ENCODE measurements at places on chromosomes 6 and 20.

DNA sequence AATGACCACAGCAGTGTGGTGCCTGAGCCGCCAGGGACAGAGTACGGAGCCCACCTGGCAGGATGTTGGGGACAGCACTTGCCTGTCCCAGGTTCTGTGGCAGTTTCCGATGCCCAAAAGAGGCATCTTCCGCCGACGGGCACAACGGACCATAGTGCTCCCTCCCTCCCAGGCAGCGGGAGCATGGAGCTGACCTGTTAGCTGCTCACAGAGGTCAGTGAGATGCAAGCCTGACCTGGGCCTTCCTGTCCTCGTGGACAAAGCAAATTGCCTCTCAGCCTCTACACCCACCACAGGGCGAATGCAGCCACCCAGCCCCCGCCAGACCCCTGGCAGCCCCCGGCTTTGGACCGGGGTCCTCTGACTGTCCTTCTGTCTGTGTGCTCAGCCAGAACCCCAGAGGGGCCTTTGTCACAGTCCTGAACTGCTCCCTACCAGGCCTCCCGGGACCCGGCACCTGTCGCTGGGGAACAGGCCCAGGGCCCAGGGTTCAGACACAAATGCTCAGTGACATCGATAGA is 16.2 kb upstream of the FRMD1 start:
- no peak for DNase-seq

DNA sequence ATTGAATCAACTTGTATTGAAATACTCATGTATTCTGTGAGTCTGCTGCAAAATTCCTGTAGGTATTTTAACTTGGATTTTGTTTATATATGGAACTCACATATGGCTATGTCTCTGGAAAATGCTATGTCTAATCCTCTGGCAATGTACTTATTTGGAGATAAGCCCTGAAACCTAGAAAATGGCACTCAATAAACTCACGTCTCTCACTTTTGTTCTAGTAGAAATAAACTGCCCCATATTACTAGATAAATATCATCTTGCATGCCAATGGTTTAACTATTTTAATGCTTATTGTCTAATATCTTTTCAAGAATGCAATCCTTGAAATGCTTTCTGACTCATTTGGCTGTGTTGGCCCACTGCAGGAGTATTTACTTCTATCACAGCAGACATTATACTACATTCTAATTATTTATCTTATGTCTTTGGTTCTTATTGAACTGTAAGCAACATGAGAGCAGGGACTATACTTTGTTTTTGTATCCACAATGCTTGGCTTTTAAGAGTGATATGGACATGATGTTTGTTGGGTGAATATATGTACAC is 292.2 kb upstream of the RSPO3 start:
- no peak for DNase-seq

GRCh38 chr20:37989601-37990295 is 43.5 kb downstream of the TTI1 start:
- no peak for DNase-seq

GRCh38 chr6:12750416-12750815 is 33.8 kb downstream of the PHACTR1 start:
- no peak for DNase-seq

GRCh38 chr20:32922466-32922865 is 63.7 kb downstream of the EFCAB8 start:
- no peak for DNase-seq

DNA sequence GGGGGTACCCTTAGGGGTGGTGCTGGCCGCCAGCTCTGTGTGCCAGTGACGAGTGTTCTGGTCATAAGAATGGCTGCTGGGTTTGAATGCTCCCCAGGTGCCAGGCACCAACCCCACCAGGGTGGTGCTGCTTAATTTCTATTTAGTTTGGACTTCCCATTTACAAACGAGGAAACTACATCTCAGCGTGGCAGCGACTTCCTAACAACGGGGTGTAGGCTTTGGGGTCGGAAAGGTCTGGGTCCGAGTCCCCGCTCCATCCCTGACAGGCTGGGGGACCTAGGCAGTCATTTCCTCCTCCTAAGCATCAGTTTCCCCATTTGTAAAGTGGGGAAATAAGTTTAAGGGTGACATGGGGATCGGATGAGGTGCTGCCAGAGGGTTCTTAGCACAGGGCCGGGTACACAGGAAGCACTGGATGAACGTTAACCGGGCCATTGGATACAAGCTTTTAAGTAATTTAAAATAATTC is 30.3 kb downstream of the CEBPB start:
- no peak for DNase-seq

GRCh38 chr6:106773996-106774629 is 144.7 kb downstream of the QRSL1 start:
- no peak for DNase-seq

- DNase-seq: no peak
Observed at GRCh38 chr6:21354805-21355238, 238.7 kb upstream of the SOX4 start.

GRCh38 chr6:109999740-110000139 is 21.6 kb downstream of the GPR6 start:
- no peak for DNase-seq

DNA sequence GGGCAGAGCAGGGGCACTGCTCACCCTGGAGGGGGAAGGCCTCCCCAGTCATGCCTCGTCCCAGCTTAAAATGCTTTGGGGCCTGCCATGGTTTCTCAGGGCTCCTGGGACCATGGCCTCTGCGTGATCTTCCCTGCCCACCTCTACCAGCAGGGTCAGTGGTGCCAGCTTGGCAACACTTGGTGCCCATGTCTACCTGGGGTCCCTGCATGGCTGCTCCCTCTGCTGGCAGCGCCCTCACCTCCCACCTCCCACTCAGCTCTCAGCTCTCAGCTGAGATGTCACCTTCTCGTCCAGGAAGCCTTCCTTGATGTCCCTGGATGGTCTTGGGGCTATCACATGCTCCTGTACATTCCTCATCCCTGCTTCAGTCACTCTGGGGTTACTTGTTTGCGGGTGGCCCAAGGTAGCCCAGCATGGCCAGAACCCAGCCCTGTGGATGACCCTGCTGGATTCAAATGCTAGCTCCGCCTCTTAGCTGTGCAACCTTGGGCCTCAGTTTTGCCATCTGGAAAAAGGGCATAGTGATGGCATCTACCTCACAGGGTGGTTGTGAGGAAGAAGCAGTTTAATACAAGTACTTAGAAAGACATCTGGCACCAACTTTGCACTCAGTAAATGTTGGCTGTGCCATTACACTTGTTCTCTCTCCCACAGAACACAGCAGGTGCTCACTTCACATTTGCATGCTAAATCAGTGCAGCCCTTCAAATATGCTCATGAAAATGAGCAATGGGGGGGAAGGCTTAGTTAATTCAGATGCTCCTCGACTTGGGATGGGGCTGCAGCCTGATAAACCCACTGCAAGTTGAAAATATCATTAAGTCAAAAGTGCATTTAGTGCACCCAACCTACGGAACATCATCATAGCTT is 53.5 kb upstream of the PTPN1 start:
- DNase-seq: no peak

GRCh38 chr20:20295621-20296498 is 72.0 kb upstream of the INSM1 start:
- DNase-seq: no peak

GRCh38 chr6:158669145-158670035 is 19.5 kb downstream of the SYTL3 start:
- DNase-seq: no peak

DNA sequence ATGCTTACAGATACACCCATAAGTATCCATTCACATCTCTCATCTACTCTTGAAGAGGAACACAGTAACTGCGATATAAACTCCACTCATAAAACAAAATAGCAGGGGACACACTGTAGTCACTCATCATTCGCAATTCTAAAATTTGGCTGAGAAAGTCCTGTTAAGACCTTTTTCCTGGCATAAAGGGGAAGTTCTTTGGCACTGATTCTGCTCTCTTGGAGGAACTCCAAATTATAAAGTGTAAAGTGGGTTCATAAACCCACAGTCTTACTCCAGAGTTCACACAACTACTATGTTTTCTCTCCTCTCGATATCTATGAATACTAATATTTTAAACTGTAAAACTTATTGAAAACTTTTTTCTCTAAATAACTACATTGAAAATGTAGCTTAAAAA is 80.6 kb downstream of the ADGB start:
- DNase-seq: no peak

DNA sequence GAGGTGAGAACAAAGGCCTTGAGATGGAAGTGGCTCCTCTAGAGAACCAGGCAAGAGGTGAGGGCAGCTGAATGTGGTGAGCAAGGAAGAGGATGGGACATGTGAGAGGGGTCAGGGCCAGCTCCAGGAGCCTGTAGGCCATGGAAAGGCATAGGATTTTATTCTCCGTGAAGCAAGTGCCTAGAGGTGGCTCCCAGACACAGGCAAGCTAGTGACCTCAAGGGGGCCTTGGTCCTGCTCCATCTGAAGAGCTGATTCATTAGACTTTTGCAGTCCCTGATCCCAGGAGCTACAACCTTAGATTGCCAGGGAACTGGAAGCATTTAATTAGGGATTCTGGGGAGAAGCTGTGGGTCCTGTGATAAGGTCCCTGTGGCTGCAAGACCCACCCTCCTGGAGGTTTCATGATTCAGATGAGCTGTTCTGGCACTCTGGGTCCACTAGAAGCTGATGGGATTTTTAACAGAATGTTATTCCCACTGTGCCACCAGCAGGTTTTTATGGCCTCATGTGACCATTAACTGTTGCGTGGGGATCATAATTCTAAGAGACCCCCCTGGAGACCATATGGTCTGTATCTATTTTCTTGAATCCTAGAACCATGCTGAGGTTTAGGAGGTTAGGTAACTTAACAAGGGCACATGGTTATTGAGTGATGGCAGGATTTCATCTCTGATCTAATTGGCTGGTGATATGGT is 90.5 kb downstream of the ELOVL5 start:
- DNase-seq: no peak

DNA sequence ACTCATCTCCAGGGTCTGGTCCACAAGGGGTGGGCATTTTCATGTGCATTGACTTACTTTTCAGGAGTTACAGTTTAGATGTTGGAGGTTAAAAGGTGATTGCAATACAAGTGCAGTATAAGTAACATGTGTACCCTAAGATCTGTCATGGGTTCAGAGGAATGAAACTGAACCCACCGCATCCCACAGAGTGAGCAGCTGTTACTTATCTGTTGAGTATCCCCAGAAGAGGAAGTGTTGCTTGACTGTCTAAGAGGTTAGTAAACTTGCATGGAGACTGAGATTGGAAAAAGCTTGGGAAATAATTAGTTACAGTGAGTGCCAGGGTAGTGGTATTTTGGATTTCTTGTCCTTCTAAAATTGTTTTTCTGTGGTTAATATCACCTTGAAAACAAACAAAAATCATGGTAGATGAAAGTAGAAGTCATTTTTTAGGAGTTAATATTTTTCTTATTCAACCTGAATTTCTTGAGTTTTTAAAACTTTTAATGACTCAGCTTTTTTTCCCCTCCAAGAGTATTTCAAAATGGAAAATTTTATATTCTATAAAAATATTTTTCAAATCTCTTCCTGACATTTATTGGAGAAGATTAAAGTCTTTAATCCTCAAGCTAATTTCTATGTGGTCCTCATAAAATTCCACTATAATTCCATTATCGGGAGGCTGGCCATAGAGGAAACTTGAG is 306.1 kb downstream of the ZNF217 start:
- no peak for DNase-seq

DNA sequence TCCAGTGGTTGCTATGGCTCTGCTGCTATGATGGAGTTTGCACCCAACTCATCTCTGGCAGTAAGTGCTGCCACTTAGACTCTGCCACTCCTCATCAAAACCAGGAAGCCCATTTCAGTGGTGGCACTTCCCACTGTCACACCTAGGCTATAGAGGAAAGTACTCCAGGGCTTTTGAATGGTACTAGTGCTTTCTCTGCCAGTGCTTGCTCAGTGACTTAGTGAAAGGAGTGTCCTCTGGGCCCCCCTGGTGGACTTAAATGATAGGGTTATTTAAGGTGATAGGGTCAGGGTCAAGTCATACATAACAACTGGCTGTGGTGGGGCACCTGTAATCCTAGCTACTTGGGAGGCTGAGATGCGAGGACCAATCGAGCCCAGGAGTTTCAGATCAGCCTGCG is 22.8 kb downstream of the FITM2 start:
- DNase-seq: no peak

DNA sequence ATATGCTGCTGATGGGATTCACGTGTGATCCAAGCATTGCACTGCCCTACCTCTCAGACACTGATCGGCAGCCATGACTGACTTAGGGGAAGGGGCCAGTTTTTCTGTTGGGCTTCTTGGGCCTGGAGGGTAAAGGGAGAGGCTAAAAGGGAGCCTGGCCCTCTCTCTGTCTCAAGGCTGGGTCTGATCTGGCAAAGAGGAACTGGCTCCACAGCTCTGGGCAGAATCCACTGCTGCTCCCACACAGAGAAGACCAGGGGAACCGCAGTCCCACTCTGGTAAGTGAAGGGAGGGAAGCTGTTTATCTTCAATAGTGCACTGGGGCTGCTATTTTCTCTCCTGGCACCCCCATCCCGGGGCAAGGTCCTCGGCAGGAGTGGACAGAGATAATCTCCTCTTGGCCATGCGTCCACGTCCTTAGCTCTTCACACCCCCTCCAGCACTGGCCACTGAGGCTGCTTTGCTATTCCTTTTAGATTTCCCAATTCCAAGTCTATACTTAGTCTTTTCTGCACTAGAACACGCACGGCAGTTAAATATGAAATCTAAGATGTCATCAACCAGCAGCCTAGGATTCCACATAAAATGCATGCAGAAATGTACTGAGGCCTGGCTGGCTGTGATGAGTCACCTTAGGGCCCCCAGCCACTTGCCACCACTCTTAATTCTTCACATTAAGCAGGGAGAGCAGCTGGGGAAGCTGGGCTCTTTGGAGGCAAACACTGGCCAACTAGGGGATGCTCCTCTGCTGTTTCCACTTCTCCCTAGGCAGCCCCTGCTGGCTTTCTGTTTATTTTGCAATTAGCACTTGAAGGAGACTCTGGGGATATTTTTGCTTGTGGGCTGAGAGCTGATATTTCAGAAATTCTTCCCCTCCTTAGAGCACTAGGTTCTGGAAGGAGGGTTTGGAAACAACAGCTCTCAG is 87.8 kb upstream of the ARMC2 start:
- DNase-seq: no peak

- no peak for DNase-seq
Observed at GRCh38 chr20:50339466-50339901, 148.9 kb downstream of the CEBPB start.

- DNase-seq: no peak
Observed at GRCh38 chr6:110067837-110068591, 89.9 kb downstream of the GPR6 start.

GRCh38 chr6:122388945-122389344 is 10.5 kb upstream of the HSF2 start:
- no peak for DNase-seq

DNA sequence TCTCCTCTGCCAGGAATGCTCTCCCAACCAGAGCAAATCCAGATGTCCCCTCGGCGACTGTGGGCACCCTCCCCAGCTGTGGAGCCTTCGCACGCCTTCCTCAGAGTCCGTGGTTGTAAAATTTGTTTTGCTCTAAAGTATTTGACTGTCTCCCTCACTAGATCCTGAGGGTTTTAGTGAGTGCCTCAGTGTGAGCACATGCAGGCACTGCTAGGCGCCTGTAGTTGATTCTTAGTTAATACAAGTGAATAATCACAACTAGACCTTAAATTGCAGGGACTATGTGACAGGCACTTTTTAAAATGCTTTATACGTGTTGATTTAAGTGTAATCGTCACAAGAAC is 680 bp upstream of the MTCH1 start:
- no peak for DNase-seq

Data from progenitor cell of endocrine pancreas (in vitro differentiated cells).